ENCODE measurements at places on chromosomes 7 and 10.

GRCh38 chr7:143374561-143374960, 6.6 kb upstream of the ZYX start:
- DNase-seq: no peak

DNA sequence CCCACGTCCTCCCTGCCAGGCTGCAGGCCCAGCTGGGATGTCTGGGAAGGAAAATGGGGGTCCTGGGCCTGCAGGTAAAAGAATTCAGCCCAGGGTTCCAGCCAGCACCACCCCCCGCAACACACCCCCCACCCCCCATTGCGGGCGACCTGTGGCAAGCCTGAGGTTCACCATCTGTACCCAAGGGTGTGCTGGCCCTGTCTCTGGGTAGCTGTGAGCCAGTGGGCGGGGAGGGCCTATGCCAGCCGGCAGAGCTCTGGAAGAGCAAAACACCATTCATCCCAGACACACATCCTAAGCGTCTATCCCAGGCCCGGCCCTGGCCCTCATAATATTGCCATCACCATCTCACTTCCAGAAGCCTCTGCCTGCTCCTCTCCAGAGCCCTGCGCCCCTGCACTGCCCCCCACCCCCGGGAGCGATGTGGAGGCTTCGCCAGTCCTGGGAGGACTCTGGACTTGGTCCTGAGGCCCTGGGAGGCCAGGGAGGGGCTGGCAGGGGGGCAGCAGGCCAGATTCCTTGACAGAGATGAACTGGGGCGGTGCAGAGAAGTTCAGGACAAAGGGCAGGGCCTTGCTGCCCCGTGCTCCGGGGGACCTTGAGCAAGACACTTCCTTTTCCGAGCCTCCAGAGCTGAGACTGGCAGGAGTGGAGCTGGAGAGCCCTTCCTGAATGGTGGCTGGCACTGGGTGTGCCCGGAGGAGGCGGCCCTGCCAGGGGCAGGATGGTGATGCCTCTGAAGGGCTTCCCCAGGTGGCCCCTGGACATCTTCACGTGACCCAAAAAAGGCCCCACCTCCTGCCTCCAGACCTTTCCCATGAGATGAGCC, 8.7 kb upstream of the TTYH3 start:
- DNase-seq: no peak

GRCh38 chr7:64504581-64505120, 58.2 kb downstream of the ZNF680 start:
- DNase-seq: no peak

DNA sequence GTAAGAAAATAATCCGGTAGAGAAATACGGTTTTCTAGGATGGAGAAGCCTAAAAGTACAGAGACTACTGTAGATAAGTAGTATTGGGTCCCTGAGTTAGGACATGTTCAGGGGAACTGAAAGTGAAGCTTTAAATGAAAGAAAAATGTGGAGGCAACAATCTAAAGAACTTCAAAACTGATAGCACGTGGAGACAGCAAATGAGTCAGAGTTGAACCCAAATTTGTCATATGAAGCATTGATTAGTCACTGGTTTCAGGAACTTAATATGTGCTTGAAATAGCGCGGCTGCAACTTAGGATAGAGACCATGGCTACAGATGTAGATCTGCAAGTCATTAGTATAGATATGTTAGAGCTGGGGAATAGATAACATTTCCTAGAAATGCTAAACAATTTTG, 1138.6 kb upstream of the SORCS1 start:
- no peak for DNase-seq

DNA sequence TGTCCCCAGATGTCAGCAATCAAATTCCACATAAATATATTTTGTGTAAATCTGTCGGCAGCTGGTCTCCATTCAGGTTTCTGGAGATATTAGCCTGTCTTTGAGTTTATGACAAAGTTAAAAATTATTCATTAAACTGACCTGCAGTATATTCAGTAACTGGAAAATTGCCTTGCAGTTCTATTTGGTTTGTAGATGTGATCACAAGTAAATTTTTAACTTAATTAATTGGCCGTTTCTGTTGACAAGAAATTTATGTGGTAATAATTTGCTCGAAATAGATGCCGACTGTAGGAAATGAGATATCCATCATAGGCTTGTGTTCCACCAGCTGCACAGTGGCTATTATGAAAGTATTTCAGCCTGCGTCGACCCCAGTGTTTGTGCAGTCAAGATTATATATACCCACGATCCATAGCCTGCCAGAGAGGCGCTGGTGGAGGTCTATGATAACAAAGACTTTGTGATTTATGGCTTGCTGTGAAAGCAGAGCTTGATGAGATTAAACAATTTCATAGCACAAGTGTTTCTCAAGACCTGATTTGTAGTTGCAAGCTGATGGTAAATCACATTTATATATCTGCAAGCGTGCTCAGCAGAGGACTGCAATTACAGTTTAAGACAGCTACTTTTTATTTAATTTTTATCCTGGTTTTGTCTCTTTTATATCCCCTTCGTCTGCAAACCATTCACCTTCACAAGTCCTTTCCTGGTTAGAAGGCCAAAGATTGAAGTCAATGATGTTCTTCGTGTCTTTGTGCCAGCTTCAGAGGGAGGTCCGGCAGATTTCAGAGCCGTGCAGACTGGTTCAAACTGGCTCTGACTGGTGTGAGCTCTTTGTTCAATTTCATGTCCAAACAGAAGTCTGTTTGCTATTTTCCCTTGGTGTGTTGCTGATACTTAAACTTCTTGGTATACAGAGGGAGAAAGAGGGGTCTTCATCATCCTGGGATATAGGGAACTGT, 850.9 kb downstream of the LRMDA start:
- DNase-seq: no peak

GRCh38 chr10:129745186-129745750, 218.8 kb downstream of the EBF3 start:
- DNase-seq: no peak

- DNase-seq: no peak
These were observed 1.5 kb downstream of the MAFK start for GRCh38 chr7:1531979-1532455.

DNA sequence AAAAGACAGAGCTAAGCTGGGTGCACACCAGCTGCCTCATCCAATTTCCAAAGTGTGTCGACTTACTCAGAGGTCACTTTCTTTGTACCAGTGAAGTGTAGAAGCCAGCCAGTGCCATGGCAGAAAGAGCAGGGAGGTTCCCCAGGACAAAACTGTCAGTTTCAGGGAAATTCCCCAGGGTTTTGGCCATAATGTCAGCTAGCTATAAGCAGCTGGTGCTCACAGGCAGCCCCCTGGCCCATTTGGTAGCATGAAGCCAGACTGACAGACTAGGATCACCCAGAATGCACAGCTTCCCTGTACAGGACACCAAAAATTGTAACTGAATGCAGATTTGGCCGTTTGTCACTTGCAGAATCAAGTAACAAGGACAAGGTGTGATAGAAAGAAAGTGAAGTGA, 28.6 kb downstream of the MRPL32 start:
- DNase-seq: no peak

GRCh38 chr10:92239600-92240288, 51.1 kb downstream of the CPEB3 start:
- DNase-seq: no peak

DNA sequence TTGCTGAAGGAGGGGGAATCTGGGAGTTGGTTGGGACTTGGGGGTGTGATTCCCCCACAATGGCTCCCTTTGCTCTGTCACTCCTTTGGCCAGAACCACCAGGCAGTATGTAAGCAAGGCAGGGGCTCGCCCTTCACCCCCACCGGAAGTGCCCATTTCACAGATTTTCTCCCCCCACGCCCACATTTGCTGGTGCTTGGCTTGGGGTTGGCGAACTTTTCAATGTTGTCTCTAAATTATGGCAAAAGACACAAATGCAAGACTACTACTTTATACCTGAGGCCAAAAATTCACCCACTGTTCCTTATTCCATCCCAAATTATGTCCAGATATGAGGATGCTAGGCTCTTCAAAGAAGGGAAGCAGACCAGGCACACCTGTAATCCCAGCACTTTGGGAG, 24.5 kb downstream of the RBAK start:
- DNase-seq: no peak

- no peak for DNase-seq
These were observed 127.6 kb downstream of the DLG5 start for GRCh38 chr10:77798940-77799339.

DNA sequence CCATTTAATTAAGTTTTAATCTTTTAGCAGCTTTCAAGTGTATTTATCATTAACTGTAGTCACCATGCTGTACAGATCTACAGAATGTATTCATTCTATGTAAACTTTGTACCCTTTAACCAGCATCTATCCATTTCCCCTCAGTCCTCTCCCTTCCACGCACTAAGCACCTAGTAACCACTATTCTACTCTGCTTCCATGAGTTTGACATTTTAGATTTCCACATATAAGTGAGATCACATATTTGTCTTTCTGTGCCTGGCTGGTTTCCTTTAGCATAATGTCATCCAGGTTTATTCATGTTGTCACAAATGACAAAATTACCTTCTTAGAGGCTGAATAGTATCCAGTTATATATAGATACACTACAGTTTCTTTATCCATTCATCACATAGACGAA, 79.7 kb downstream of the BTAF1 start:
- DNase-seq: no peak

DNA sequence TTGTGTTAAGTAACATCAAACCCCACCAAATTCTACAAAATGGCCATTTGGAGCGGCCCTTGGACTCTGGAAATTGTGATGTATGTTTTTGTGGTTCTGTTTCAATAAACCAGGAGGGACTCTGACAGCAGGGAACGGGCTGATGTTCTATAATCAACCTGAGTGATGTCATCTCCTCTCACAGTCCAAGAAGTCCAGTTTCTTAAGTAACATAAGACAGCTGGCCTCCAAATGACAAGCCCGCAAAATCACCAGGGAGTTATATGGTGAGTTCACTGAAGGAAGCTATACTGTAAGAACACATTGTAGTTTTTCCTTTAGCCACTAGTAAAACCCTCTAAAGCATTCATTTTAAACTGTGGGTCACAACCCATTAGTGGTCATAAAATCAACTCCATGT, 34.0 kb downstream of the GOT1 start:
- DNase-seq: no peak

DNA sequence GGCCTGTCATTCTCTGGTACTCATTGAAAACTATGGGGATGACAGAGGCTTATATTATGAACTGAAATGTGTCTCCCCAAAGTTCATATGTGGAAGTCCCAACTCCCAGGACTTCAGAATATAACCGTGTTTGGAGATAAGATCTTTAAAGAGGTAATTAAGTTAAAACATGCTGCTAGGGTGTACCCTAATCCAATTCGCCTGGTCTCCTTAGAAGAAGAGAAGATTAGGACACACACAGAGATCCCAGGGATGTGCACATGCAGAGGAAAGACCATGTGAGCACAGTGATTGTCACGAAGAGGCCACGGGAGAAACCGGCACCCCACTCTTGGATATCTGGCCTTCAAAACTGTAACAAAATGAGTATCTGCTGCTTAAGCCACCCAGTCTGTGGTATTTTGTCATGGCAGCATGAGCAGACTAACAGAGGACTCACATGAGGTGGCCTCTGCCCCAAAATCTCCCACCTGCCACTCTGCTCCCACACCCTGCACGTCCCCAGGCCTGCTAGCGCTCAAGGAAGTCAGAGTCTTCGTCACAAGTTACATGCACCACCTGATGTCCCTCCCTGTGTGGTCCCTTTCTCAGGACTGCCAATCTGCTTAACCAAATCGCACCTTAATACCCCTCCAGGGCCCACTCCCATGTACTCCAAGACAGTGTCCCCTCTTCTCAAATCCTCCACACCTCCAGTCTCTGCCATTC, 26.8 kb downstream of the PLAC9 start:
- DNase-seq: no peak

DNA sequence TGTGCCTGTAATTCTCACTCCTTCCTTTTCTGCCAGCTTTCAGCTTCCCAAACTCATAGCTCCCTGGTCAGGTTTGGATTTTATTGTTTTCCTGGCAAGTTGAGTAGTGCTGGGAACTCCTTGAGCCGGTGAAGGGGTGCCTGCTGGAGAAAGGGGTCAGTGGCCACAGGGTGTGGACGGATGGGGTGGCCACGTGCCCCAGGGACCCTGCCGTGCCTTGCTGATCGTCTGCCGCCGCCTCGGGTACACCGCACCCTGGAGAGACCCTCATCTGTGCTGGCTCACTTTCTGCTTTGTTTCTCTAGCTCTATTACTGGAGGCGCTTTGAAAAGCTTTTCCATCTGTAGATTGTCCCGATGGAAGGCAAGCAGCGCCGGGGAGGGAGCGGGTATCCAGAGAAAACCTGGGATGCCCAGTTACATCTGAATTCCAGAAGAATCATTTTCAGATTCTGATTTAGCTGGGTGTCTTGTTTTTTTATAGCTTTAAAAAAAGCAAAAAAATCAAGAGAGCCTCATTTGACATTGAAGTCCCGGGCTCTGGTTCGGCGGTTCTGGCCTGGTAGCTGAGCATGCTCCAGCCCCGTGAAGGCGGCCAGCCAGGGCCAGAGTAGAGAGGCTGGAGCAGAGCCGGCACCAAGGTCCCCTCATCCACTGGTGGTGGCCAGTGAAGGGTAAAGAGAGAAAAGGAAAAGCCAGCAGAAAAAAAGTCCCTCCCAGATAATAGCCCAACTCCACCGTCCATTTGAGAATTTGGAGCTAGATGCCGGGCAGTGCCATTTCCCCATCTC, 510.9 kb upstream of the FOXK1 start:
- DNase-seq: no peak

- DNase-seq: no peak
These were observed 76.0 kb downstream of the ATXN7L1 start for GRCh38 chr7:105800442-105800841.

DNA sequence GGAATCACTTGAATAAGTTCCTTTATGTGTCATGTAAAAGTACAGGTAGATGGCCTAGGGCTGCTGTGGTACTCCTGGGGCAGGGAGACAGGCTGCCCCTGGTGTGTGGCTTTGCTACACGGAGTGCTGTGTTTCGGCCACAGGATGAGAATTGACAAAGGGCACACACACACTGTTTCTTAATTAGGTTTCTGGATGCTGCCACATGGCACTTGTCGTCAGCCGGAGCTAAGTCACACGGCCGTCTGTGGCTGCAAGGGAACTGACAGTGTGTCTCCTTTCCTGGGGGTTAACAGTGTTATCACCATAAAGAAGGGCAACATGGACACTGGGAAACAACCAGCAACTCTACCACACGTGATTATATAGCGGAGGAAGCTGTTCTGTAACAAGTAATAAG, 55.7 kb upstream of the CREB5 start:
- no peak for DNase-seq

DNA sequence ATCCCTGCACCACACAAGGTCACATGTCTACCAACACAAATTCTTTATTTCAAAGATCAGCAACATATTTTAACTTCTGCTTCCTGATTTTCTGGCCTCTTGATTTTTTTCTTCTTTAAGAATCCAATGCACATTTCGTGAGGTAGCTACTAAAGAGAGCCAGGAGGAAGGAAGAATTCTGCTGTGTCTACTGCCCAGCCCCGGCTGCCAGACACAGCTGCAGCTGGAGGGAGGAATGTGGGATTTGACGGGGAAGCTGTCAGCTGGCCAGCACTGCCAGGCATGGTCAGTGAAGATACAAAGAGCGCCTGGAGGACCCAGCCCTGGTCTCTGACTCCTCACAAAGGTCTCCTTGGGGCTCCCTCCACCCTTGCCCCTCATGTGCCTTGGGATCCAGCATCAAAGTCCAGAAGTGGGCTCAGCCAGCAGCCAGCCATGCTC, 6.9 kb upstream of the AOC1 start:
- DNase-seq: no peak

- DNase-seq: no peak
These were observed 11.8 kb downstream of the EPHA1 start for GRCh38 chr7:143396625-143397556.

All from cortex of kidney (tissue), 1 donor.